NCI-H2171 treated with DMSO at 0.1 percent for 48 hours (cell line): ENCODE measurements at places on chromosomes 6 and 20.

DNA sequence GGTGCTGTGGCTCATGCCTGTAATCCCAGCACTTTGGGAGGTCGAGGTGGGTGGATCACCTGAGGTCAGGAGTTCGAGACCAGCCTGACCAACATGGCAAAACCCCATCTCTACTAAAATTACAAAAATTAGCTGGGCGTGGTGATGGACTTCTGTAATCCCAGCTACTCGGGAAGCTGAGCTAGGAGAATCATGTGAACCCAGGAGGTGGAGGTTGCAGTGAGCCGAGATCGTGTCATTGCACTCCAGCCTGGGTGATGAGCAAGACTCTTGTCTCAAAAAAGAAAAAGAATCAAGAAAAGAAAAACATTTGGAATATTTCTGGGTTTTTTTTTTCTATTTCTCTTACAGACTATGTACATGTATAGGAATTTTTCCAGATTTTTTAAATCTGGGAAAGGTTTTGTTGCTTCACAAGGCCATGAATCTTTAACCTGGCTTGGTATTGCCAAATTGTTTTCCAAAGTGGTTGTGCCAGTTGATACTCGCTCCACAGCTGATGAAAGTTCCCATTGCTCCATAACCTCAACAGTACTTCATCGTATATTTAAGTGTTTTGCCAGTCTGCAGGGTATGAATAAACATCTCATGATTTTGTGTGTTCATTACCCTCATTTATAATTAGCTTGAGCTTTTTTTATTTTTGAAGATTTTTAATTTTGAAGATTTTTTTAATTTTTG lies 33.5 kb downstream of the RNF217 start:
- no peak for DNase-seq

- no peak for DNase-seq
Measured at GRCh38 chr6:85278466-85279035, 171.3 kb upstream of the NT5E start.

DNA sequence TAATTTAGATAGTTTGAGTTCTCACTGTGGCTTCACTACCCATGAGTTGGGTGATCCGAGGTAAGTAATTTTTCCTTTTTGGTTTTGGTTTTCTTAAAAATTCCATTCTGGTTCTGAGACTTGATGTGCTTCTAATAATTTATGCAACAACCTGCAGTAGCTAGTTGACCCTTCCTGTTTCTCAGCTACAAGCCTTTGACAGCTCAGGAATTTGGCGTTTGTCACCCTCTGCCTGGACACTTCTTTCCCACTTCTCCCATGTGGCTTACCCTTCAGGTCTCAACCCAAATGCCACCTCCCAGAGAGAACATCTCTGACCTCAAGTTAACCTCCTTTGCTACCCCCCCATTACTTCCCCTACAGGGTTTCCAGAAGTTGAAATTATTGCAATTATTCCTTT lies 49.7 kb upstream of the TSHZ2 start:
- DNase-seq, result no peak

DNA sequence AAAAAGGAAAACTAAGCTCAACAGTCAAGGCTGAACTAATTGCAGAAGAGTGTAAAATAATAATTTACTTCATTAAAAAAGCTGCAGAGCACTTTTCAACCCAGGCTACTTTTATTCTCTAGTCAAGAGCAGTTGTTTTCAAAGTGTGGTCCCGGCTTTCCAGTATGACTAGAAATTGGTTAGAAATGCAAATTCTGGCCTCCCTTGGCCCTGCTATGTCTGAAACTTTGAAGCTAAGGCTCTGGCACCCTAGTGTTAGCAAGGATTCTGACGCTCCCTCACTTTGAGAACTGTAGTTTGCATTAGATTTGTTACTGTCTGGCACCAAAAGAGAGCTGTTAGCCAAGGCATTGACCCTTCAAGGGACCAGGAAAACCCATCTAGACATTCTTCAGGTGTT lies 9.5 kb upstream of the NXT1 start:
- no peak for DNase-seq

DNA sequence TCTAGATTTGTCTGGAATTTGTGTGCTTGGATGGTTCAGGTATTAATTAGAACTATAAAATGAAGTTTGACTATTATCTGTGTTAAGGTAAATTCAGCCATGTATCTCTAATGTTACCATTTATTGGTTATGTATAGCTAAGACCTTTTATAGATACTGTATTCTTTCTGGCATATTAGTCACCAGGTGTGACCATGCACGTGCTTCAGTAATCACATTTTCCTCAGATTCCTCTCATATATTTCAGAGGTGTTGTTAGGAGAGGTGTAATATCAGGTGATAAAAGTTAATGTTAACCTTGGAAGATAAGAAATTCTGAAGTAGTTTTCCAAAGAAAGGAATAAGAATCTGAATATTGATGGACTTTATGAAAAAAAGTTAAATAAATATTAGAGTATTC lies 194.5 kb upstream of the KHDRBS2 start:
- no peak for DNase-seq

DNA sequence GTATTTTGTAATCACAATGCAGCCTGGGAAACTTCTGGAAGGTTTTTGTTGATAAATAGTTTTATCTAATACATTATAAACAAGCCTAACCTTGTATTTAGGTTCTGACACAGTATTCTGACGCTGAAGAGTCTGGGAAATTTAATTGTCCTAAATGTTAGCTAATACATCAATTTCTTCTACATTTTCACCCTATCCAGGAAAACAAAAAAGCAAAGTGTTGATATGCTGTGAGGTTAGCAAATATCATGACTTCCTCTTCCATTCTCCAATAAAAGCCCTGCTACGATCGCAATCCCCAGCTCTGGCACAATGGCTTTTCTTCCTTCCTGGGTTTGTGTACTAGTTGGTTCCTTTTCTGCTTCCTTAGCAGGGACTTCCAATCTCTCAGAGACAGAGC lies at the start of gene C6orf58:
TSS of gene C6orf58 (plus strand) at position 301 of the 400 bp plus-strand sequence. CDS start at position 313, 12 bp downstream.
- no peak for DNase-seq

DNA sequence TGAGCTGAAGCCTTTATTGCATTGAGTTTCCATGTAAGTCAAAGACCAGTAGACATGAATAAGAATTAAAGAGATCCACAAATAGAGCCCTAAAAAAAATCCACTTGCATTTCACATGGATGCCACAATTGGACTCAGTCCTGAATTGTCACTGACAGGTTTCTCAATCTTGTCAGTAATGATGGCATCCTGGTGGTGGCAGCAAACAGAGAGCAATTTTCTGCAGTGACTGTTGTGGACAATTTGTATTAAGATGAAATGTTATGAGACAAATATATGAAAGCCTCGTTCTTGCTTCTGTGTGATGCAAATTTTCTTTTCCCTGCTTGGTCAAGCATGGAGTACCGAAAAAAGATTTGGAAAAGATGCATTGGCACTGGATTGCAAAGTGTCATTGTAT lies 278.9 kb downstream of the SAMD5 start:
- no peak for DNase-seq

DNA sequence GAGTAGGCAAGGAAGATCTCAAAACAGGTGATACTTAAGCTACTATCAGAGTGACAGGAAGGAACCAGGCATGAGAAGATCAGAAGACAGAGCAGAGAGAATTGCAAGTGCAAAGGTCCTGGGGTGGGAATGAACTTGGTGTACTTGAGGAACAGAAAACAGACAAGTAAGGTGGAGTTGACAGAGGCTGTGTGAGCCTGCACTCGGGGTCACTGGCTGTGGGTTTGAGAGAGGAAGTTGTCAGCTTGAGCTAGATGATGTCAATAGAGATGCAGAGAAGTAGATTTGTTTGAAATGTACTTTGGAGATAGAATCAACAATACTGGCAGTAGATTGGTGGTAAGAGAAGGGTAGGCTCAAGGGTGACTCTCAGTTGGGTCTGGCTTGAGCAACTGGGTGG lies 209.5 kb downstream of the CLIC5 start:
- DNase-seq, result no peak

DNA sequence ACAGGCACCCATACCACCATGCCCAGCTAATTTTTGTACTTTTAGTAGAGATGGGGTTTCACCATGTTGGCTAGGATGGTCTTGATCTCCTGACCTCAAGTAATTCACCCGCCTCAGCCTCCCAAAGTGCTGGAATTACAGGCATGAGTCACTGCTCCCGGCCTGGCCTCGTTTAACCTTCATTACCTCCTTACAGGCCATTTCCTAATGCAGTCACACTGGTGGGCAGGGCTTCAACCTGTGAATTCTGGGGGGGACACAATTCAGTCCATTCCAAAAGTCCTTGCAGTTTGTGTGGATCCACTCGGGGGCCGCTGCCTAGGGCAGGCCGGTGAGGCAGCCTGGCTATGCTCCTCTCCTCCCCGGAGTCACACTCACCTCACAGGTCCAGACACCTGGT lies 112.4 kb upstream of the SNX9 start:
- DNase-seq, result no peak

DNA sequence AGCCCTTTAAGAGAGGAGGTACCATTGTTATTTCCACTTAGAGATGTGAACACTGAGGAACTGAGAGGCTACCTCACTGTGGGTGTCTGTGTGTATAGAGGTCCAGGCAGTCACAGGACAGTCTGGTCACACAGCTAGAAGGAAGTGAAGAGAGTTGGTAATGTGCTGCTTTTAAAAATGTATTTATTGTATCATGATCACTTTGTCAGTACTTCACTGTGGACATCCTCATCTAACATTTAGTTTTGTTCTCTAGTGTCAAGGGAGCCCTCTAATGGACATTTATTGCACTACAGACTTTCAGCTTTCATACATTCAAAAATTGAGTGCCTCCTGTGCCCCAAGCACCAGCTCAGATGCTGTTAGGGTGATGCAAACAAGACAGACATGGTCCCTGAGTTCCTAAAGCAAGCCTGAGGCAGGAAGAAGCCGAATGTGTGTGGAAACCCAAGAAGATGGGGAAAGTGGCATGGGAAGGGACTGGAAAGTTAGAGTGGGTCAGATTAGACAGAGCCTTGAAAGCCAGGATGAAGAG lies 123.0 kb downstream of the SLC16A10 start:
- peak; percentile 59 for DNase-seq

DNA sequence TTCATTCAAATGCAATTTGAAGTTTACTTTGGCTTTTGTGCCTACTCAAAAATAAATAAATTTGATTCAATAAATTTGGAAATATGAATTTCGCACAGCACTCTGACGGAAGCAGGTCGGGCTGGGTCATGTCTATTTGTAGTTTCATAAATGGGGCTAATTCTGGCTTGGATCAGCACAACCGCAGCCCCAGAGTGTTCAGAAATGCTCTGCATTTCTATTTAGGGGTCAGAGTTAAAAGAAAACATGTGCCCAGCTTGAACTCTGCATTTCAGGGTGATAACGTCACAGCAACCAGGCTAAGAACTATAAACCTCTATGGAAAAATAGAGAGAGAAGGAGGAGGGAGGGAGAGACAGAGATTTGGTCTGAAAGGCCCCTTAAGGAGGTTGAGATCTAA lies 480.9 kb upstream of the NOX3 start:
- DNase-seq, result no peak

DNA sequence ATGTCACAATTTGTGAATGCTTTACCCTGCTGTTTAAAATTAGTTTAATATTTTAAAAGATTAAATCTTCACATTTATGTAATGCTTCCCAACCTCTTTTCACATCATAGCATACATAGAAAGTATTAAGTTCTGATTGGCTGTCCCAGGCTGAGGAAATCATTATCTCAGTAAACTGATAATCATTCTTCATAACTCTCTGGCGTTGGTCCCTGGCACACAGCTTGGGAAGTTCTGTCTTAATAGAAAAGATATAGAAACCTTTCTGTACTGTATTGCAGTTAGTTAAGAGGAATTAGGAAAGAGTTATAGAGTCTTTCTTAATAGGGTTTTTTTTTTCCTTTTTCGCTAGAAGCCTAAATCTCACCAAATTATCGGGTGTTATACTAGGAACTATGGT lies 85.4 kb downstream of the CBFA2T2 start:
- no peak for DNase-seq

DNA sequence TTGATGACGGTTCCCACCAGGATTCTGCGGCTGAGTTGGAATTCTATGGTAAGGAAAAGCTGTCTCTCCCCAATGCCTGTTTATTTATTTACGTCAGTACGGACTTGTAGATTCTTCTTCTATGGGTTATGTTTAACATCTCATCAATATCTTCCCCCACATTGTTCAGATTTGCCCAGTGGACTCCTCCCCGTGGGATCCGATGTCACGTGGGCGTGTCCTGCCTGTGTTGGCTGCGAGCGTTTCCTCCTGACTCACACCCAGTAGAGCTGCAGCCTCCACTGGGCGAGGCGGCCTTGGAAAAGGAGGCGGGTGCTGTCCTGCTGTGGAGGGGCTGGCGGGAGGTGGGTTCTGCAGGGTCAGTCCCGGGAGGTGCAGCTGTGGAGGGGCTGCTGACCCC lies 46.8 kb upstream of the SLCO4A1 start:
- DNase-seq, result no peak

DNA sequence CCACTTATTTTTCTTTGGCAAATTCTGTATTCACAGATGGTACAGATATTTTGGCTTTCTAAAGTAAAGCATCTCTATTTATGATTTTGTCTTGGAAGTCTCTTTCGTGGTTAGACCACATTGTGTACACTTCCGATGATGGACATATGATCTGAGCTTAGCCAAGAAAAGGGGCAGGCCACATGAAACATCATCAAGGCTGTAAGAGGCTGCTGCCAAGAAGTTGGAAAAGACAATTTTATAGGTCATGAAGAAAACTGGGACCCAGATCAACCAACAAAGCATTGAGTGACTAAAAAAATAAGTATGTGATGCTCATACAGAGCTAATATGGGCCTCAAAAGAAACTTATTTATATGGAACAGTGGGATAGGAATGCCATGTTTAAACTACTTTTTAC lies 266.4 kb downstream of the HAO1 start:
- no peak for DNase-seq

DNA sequence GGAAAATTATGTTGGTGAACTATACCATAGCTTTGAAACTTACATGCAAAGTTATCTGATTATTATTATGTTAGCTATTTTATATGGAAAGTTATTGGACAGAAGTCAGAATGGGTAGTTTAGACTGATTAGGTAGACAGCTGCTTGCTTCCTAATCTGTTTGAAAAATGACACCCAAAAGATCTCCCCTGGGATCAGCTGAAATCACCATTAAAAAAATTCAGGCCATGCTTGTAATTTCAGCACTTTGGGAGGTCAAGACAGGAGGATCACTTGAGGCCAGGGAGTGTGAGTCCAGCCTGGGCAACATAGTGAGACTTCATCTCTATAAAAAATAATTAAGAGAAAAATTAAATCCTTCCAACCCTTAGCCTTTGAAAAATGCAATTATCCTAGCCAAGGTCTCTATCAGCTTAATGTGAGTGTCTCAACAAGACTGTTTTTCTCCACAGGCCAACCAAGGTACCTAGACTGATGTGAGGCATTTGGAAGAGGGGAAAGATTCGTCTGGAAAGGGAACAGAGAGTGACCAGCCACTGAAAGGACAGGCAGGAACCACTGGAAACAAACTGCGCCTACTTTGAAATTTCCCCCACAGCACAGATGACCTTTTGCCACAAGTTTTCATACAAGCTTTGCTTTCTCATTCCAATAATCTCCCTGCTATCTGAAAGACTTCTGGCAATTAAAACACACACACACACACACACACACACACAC lies 232.3 kb downstream of the GMPR start:
- DNase-seq, result peak; percentile 60

- no peak for DNase-seq
Measured at GRCh38 chr6:26183581-26184366, 96.5 kb downstream of the HFE start.
